ENCODE measurements at places on chromosomes 16 and 17.

GRCh38 chr17:30207655-30208054 lies 27.8 kb downstream of the SLC6A4 start:
- no peak for DNase-seq

GRCh38 chr17:47745037-47745380 lies 12.0 kb downstream of the TBX21 start:
- DNase-seq, result no peak

- DNase-seq, result no peak
Measured at GRCh38 chr16:28873543-28874201, 4.6 kb upstream of the ATP2A1 start.

DNA sequence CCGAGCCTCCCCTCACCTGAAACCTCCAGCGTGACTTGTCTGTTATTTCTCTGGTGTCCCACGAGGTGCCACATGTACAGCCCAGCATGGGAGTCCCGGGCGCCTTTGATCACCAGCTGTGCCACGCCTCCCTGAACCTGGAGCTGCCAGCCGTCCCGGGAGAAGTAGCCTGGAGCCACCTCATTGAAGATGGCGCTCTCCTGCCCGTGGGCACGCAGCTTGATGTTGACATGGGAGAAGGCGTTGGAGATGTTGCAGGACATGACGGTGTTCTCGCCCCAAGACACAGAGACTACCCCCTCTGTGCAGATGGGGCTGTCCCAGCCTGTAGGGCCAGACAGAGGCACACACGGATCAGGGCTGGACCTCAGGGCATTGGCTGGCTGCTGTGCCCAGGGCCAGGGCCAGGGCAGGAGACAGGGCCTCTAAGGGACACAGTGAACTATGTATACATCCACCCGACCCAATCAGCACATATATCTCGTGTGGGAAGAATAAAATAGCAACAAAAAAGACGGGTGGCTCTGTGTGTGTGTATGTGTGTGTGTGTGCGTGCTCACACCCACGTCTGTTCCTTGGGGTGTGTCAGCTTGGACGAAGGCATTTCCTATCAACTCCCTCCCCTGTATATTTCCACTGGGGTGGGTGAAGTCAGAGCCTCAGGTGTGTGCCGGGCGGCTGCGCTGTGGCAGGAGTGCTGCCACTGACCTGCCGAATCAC lies 7.3 kb upstream of the CD7 start:
- DNase-seq, result no peak

DNA sequence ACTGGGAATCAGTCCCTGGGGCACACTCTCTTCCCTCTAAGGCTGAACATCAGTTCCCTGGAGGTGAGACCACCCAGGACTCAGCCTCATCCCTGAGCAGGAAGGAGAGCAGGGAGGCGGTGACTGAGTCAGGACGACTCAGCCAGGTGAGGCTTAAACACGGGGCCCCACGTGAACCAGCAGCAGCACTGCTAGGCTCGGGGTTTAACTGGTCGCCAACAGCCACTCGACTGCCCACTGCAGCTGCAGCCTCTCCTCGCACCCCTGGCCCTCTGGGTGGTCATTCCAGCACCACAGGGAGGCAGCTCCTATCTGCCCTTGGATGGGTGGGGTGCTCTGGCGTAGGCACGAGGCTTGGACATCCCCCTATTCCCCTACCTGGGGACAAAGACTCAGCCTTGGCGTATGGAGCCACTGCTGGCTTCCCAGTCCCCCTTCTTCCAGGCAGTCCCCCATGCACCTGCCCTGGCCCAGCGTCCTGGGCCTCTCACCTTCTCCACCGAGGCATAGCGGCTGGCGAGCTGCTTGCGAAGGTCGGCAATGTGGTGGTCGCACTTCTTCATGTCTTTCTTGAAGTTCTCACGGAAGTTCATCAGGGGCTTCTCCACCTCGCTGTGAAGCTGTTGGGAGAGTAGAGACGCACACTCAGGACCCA lies 21.2 kb upstream of the RCVRN start:
- no peak for DNase-seq

DNA sequence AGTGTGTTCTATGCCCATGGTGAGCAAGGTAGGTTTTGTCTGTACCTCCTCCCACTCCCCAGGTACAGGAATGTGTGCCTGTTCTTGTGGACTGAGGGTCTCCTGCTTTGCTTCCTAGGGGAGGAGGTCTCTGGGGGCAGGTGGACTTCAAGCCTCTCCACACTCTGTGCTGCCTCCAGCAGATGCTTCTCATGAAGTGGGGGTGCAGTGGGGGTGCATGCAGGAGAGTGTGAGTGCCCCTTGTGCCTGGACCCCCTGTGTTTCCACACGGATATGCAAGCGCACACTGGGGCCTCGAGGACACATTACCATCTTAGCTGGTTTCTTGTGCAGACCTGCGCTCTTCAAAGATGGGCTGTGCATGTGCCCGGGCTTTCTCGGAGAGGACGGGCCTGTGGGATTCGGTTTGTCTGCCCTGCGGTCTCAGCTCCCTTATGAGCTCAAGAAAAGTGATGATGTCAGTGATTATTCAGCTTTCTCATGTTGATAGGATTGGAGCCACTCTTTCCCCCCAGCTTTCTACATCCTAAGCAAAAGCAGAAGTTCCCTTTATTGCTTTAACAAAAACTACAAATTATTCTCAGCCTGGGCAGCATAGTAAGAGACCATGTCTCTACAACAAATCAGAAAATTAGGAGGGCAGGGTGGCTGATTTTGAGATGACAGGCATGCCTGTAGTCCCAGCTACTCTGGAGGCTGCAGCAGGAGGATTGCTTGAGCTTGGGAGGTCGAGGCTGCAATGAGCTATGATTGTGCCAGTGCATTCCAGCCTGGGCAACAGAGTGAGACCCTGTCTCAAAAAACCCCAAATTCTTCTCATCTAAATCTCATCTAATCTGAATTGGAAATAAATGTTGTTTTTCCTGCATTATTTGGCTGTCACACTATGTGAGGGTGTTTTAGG lies 86.8 kb downstream of the RPTOR start:
- no peak for DNase-seq

DNA sequence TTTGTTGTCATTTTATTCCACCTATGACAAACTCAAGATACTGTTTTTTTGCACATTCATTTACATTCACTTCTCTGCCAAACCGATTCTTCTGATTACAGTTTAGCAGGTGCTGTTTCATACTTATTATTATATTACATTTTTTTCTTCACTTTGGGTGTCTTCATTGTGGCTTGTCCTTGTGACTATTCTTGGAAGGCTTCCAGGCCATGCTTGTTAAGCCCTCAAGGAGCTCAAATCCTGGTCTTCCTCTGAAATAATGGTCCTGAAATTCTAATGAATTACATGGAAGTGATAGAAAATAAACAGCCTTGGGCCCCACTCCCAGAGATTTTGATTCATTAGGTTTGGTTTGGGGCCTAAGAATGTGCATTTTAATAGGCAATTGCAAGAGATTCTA lies 1.4 kb downstream of the KRTAP2-4 start:
- no peak for DNase-seq

DNA sequence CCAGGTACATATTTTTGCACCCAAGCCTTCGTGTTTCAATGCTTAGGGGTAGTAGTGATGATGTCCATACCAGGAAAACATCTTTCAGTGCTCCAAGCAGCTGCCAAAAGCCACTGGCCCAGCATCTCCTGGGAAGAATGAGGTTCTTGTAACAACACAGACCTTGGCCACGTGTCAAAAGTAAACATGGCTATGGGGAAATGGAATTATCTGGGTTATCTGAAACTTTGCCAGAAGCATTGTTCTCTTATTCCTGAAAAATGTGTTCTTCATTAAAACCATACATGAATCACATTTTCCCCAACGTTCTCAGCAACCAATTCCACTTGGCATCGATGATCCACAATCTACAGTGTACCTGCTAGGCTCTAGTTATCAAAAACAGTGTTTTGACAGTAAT lies 524.2 kb upstream of the EEF2KMT start:
- no peak for DNase-seq

GRCh38 chr16:86758932-86759331 lies 180.6 kb downstream of the FOXL1 start:
- DNase-seq, result no peak

GRCh38 chr17:49612726-49613125 lies 37.1 kb downstream of the NXPH3 start:
- no peak for DNase-seq

DNA sequence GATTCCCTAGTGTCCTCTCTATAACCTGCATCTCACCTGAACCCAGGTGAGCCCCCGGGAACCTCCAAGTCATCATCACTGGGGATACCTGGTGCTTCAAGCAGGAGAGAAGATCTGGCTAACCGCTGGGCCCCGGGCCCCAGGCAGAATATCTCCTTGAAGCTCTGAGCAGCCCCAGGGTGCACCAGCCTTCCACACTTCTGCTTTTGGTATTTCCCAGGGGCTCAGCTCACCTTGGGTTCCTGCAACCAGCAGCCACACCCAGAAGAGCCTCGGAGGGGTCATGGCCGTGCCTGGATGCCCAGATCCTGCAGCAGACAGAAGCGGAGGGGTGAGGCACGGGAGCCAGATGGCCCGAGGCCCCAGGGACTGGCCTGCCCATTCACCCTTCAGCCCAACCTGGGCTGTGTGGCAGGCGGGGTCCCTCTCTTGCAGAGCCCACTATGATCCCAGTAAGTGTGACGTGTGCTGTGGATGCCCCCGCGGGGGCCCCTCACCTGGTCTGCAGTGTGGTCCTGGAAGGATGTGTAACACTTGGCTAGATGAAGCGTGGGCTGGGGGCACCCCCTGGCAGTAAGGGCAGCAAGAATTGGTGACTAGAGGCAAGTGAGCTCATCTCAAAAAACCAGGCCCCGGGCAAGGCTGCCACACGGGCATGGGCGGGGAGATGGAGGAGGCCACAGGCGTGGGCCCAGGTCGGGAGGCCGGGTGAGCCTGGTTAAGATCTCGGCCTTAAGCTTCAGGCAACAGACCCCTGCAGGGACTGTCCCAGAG lies 2.6 kb downstream of the LGALS3BP start:
- DNase-seq, result no peak

DNA sequence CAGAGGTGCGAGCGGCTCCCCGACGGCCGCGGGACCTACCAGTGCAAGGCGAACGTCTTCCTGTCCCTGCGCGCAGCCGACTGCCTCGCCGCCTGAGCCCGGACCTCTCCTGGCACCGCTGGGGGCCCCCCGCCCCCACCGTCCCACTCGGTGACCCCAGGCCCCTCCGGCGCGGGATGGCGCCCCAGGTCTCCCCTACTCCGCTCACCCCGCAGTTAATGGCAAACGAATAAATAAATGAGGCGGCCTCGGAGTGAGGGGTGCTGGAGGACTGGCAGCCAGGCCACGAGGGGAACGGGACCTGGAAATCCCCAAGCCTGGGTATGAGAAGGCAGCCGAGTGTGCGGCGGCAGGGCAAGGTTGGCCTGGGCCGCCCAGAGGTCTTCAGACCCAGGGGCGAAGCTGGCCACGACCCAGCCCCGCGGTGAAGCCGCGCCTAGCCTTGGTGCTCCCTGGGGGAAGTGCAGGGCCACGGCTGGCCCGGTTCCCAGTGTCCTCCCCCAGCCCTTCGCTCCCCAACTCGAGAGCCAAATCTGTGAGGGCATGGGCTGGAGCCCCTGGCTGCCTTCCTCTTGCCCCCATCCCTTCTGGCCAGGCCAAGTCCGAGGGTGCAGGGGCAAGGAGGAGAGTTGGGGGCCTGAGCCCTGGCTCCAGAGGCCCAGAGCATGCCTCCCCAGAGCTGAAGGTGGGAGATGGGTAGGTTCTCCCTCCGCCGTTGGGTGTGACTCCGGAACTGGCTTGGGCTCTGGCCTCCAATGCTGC lies 796 bp downstream of the NPB start:
- DNase-seq, result no peak

GRCh38 chr17:61442136-61442775 lies 10.0 kb upstream of the TBX4 start:
- no peak for DNase-seq

DNA sequence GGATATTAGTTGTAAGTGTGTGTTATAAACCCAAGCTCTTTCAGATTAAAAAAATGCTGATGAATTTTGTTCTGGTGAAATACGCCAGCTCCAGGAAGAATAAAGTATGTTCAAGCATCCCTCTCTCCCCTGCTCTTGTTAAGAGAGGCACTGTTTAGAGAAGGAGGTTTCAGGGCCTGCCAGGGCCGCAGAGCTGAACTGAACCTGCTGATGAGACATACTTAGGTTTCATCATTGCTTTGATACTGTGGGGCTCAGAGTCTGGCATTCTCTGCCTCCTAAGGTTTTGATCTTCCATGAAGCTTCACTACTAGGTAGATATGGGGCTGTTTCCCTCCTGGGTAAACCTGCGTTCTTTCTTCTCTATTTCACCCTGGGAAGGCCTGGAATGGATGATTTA lies 175.3 kb upstream of the FAM20A start:
- no peak for DNase-seq

DNA sequence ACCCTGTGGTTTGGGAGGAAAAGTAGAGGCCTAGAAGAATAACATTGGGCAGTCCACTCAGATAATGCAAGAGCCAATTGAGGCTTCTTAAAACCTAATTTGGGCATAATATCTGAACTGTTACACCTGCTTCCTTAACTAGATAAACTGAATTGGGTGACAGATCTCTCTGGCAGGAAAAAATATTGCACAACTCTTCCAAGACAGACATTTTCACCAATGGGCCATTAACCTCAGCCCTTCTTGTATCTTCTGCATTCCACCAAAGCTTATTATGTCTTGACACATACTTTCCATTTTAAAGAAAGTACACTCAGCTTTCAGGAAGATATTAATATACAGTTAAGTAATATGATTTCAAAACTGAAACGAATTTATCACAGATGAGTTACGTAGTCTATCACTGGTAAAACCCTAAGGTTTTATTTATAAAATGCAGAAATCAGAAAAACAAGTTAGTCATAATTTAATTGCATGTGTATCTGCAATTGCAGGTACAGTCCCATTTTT lies 79.9 kb upstream of the MON1B start:
- DNase-seq, result no peak

DNA sequence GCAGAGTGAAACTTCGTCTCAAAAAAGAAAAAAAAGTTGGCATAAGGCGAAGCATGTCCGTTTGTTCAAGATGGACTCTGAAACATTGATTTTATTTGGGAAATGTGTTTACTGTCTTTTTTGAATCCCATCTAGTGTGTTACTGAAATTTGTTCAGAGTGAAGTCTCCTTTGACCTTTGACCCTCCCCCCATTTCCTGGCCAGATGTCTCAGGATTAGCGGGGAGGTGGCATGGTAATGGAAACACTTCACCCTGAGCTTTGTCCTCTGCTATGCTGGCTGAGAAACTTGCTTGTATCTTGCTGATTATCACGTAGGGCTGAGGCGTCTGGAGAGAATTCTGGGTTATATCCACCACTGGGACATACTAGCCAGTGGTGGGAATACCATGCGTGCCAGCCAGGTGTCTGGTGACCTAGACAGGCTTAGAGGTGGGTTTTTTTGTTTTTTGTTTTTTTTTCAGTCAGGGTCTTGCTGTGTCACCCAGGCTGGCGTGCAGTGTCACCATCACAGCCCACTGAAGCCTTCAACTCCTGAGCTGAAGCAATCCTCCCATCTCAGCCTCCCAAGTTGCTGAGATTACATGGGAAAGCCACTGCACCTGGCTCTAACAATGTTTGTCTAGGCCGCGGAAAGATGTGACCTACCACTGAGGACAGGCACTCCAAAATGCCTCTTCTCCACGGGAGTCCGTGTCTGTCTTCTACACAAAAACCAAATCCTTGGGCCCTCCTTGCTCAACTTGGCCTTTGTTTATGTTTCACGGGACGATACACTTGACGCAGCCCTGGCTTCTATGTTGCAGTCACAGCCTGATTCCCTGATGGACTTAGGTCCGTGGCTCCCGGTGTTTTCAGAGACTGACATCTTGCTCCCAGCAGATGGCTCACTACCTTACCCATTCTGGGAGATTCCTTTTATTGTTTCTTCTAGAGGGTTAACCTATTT lies 6.6 kb upstream of the GALK1 start:
- no peak for DNase-seq
